Myocyte (in vitro differentiated cells): ENCODE measurements at places on chromosomes 5 and 9.

GRCh38 chr9:2479056-2479565 lies 142.5 kb upstream of the VLDLR start:
- no peak for DNase-seq

DNA sequence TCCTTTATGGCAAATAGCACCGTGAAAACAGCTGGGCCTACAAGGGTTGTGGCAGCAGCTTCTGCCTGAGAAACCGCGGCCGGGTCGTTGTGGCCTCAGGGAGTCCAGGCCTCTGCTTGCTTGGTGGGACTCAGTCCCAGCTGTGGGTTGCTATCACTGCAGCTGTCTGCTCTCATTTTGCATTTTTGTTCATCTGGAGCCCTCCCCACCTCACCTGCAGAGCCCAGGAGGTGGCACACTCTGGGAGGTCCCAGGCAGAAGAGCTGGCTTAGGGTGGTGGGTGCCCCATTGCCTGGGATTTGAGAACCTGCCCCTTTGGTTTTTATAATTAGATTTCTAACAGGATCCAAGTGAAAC lies 138.4 kb downstream of the GADD45G start:
- DNase-seq, result peak; percentile 14

DNA sequence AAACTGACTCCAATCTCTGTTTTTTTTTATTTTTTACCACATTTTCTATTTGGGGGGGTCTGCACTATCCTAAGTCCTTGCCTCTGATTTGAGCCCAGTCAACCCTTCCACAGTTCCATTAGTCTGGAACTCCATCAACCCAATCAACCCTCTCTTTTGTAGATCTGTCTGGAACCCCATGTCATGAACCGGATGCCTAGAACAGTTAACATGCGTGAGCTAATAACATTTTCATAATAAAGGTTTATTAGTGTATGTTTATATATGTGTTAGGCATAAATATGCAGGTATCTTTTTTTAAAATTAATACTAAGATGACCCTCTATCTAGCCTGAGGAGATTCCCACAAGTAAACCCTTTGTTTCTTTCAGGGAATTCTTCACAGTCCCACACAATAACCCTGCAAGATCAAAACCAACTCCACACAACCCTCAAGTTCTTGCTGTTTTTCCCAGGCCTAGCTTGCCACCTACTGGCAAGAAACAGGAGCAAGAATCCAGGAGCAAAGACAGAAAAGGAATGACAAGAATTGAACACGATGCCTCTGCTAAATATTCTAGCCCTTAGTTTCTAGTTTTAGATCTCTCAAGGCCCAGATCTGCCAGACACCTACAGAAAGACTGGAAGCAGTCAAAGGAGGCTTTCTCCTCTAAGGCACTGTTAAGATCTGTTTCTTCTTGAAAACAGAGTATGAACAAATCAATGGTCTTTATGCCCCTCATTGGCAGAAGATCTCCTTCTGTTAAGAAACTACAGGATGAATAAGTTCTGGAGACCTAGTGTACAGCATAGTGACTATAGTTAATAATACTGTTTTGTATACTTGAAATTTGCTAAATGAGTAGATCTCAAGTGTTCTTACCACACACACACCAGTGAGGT lies 100.4 kb downstream of the TRIM36 start:
- peak; percentile 50 for DNase-seq

- DNase-seq, result no peak
These were observed 101.8 kb upstream of the MAST4 start for GRCh38 chr5:66494437-66494836.

DNA sequence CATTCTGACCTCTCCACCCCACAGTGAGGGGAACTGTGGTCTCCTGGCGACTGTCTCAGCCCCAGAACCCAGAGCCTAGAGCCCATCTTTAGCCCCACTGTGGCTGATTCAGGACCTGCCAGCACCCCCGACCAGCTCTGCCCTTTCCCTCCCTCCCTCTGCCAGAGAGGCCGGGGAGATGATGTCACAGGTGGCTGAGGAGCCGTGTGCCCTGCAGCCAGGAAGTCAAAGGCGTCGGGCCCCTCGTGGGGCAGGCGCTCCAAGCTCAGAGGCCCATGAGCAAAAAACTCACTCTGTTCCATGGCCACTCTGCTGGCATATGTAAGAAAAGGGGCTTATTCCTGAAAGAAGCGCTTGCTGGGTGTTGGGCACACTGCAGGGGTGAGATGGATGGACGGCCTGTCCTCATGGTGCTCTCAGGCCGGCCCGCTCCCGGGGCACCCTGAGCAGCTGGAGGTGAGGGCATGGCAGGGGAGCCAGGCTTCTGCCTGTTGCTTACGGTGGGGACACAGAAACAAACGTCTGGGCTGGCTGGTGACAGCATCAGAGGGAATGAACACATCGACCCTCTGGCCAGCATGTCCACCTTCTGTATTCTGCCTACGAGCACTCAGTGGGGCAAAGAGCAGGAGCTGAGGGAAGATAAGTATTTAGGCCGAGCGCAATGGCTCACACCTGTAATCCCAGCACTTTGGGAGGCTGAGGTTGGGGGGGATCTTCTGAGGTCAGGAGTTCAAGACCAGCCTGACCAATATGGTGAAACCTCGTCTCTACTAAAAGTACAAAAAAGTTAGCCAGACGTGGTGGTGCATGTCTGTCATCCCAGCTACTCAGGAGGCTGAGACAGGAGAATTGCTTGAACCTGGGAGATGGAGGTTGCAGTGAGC lies 41.1 kb downstream of the LAMC3 start:
- no peak for DNase-seq

DNA sequence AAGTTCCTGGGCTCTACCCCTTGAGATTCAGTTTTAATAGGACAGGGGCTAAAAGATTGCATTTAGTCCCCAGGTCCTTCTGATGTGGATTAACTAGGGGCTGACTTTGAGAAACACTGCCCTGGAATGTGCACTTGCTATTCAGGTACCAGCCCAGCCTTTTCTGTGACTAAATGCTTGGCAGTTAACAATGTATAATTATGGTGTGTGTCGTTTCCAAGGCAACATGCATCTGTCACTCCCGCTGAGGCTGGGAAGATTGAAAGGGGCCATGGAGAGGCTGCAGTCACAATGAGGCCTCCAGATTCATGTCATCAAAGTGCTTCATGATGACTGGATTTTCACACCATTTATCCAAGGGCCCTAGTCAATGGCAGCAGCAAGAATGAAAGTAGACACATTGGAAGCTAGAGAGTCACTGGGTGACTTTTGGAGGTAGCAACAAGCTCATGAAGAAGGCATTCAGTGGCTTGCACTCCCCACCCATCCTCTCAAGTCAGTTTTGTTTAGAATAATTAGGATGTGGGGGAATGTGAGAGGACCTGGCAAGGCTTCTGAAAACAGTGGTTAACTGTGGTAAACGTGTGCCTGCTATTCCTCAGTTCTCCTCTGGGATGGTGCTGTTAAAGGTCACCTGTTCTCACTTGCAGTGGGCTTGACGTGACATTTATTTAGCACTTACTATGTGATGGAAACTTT lies 28.3 kb downstream of the RAI14 start:
- peak; percentile 50 for DNase-seq

GRCh38 chr5:55621229-55621628 lies 86.5 kb upstream of the PLPP1 start:
- DNase-seq, result no peak

DNA sequence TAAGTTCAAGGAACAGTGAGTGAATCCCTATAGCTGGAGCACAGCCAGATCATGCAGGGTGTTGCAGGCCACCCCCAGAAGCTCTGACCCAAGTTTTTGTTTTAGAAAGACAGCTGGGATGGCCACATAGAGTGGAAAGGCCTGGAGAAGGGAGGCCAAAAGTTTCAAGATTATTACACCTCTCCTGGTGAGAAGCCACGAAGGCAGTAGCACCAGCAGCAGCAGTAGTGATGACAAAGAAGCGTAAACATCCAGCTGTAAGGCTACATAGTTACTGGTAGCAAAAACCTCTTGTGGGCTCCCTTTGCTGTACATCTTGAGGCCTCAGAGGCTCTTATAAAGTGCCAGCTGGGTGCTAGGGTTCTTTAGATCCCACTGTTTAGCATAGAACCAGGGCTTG lies 11.8 kb downstream of the ADAMTSL1 start:
- DNase-seq, result peak; percentile 65

DNA sequence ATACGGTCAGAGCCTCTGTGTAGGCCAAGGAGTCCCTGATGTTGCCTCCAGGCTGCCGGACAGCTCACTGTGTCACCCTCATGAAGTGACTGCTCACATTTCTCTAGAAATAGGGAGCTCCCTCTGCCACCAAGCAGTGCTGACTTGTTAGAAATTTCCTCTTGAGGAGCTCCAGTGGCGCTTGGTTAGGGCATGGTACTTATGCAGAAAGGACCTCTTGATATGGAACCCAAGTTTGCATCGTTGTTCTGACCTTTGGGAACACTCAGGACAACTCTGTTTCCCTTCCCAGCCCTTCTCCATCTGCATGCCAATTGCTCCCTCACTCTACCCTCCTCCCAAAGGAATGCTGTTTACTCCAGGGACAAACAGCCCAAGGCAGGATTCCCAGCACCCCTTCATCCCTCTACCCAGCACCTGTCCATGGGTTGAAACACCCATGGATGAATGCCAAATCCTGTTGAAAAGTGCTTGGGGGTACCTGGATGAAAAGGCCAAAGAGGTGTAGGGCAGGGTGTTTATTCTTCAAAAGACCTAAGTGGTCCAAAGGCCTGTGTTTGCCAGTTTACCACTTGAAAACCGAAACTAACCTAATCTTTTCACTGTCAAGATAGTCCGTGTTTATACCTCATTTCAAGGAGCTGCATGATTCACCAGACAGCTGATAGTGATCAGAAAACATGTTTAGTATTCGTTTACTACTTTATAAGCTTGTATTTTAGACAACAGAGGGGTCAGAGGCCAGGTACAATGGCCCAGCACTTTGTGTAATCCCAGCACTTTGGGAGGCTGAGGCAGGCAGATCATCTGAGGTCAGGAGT lies 51.1 kb downstream of the KLF4 start:
- DNase-seq, result no peak

DNA sequence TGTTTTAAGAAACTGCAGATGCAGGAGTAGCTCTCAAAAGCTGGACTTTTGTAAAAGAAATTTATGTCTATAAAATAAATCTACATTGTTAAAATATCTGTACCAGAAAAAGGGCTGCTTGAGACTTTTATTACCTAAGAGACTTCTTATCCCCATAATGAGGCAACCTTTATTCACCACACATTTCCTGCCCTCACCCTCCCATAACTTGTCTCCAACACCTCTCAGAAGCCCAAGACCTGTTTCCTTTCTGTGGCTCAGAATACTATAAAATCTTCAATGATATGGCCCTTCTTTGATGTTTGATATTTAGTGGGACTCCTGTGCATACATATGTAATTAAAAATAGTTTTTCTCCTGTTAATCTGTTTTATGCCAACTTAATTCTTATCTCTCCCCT lies 141.5 kb upstream of the FER start:
- DNase-seq, result no peak

DNA sequence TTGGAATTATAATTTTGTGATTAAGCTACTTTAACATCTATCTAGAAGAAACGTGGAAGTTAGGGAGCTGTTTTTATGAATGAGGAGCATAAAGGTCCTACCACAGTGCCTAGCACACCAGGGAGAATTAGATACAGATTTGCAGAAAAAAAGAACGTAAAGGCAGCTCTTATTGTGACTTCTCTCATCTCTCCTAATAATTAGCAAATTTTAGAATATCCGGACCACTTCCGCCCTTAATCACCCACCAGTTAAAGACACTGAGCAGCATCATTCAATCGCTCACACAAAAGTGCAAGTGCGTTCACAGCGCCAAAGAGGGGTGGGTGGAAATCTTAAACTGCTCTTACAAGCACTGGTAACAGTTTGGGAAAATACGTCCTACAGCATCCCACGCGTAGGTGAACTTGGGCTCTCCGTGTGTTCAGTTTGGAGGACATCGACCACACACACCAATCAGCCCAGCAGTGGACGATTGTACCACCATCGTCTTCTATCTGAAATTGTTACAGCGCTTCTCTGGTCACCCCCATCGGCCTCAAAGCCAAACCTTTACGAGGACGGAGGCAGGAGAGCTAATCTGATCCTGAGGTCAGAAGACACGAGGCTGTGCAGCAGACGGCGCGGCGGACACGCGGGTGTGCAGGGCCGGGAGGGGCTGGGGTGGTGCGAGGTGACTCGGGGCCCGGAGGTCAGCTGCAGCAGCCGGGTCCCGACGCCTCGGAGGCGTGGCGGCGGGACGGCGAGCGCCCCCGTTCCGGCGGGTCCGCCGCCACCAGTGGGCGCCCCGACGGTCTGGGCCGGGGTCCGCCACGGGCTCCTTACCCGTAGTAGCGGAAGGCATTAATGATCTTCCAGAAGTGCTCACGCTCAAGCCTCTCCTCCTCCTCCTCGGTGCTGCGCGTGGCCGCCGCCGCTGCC lies 646 bp downstream of the CARNMT1 start:
- DNase-seq, result peak; percentile 71

GRCh38 chr5:180121826-180122413 lies 50.4 kb upstream of the RNF130 start:
- DNase-seq, result no peak

DNA sequence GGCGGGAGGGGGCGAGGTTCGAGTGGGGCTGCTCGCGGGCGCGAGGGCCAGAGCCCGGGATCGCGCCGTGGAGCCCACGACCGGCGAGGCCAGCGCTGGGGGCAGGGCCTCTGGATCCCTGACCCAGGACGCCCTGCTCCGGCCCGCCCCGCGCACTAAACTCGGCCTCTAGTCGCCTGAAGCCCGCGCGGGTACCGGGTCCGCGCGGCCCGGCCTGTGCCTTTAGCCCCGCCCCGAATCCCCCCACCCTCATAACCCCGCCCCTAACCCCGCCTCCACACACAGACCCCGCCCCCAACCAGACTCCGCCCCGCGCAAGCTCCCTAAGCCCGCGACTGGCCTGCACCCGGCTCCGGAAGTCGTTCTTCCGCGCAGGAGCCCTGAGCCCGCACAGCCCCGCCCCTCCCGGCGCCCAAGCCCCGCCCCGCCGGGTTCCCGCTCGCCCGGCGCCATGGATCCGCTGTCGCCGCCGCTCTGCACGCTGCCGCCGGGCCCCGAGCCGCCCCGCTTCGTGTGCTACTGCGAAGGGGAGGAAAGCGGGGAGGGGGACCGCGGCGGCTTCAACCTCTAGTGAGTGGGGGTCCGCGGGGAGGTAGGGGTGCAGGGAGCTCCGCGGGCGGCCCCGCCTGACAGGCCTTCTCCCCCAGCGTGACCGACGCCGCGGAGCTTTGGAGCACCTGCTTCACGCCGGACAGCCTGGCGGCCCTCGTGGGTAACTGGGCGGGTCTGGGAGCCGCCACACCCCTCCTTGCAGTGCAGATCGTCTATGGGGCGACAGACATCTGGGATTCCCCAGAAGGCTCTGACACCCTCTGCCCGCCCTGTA lies at the start of gene PAXX:
PAXX (plus strand) TSS at position 430 of the 826 bp plus-strand sequence; CDS start at position 452, 22 bp downstream.
- peak; percentile 86 for DNase-seq

- no peak for DNase-seq
These were observed 574.5 kb upstream of the TLE4 start for GRCh38 chr9:78997296-78997695.

- peak; percentile 18 for DNase-seq
These were observed 50.5 kb upstream of the COL5A1 start for GRCh38 chr9:134591082-134591571.
